ENCODE measurements at places on chromosomes 2 and 18.
A peak's percentile ranks its signal among the peaks of the same experiment; 100 is the strongest.

GRCh38 chr2:164560181-164560792 lies 61.0 kb downstream of the GRB14 start:
- no peak for DNase-seq

- DNase-seq = peak; percentile 99
These were observed 48.1 kb downstream of the C2orf42 start for GRCh38 chr2:70142590-70143313.

DNA sequence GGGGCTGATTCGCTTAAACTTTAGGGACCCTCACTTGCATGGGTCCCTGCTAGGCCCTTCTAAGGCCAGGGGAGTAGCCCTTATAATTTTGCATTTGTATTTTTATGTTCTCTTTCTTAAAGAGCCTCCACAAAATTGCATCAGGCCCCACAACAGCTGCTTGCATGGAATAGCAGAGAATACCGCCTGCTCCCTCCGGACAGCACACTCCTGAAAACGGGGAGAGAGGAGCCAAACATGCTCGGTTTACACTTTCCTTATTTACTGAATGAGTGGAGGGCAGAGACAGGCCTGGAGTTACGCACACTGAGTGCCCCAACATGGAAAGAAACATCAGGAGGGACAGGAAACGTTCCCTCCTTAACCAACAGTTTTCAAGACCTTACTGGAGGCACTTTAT lies 132.2 kb downstream of the ANTXR1 start:
- DNase-seq = no peak

DNA sequence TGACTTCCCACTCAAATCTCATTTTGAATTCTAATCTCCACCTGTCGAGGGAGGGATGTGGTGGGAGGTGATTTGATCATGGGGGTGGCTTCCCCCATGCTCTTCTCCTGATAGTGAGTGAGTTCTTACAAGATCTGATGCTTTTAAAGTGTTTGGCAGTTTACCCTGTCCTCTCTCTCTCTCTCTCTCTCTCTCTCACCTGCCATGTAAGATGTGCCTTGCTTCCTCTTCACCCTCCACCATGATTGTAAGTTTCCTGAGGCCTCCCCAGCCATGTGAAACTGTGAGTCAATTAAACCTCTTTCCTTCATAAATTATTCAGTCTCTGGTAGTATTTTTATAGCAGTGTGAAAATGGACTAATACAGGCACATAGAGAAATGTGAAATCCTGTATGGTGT lies 7.0 kb upstream of the LDAH start:
- no peak for DNase-seq

- DNase-seq = no peak
These were observed 23.4 kb downstream of the SNTG2 start for GRCh38 chr2:974054-974453.

- no peak for DNase-seq
These were observed 34.0 kb downstream of the BMPR2 start for GRCh38 chr2:202410092-202410491.
